ENCODE measurements at places on chromosomes 4 and X. TPM values are rescaled to one million over a fixed set of nuclear protein-coding genes. Genes with fewer than 3 reads are reported as not detected.

PWWP3B gene
- polyA plus RNA-seq = 2.0 TPM

AFF2 gene
- 0.09 TPM for polyA plus RNA-seq

VEGFD gene
- 1.2 TPM for polyA plus RNA-seq

IRS4 gene
- not detected for polyA plus RNA-seq

- DNase-seq = no peak
These were observed 34.7 kb upstream of the LHFPL1 start for GRCh38 chrX:112714357-112714918.

DNA sequence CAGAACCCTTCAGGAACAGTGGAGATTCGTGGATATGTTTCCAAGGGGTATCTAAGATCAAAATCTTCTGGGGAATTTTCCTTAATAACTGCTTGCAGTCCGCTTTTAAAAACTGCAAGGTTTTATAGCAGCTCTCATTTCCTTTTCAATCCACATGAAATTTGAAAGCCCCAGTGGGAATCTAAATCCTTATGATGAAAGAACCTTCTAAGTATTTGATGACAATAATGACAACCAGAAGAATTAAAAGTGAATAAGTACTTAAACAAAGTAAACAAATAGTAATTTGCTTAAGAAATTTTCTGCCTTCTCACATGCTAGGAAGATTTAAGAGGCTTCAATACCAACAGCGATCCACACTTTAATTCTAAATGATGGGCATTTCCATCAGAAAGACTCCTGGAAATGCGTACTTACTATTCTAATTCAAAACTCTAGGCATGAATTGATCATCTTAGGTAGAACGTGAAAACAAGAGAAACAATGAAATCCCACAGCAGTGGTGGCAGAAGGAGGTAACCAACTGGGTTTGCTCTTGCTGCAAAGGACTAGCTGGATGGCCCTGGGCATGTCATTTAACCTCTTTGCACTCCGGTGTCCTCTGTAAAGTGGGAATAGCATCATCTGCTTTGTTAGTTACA is 37.6 kb upstream of the S100G start:
- no peak for DNase-seq

GRCh38 chr4:175910700-175911099 is 98.6 kb upstream of the GPM6A start:
- no peak for DNase-seq

DNA sequence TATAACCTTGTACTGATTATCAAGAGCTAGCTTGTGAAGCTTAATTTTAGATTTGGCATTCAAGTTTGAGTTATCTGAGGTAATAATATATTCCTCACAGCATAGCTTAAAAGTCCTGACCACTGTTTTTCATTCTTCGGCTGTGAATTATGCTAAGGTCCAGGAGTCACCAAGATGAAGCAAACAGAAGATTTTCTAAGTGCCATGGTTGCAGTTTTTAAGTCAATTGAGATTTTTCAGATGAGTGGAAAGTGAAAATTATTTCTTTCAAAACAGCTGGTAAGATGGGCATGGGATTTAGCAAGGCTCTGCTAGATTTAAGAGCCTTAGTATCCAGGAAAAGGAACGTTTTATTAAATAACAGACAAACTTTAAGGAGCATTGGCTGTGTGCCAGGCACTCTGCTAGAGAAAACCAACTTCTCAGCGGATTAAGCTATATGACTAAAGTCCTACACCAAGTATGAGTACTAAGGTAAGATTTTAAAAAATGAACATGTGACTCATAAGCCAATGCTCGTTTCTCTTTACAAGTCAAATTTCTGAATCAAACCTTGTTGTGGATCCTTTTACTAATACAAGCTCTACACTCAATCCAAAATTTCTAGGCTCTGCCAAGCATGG is 149.9 kb upstream of the IL15 start:
- no peak for DNase-seq

DNA sequence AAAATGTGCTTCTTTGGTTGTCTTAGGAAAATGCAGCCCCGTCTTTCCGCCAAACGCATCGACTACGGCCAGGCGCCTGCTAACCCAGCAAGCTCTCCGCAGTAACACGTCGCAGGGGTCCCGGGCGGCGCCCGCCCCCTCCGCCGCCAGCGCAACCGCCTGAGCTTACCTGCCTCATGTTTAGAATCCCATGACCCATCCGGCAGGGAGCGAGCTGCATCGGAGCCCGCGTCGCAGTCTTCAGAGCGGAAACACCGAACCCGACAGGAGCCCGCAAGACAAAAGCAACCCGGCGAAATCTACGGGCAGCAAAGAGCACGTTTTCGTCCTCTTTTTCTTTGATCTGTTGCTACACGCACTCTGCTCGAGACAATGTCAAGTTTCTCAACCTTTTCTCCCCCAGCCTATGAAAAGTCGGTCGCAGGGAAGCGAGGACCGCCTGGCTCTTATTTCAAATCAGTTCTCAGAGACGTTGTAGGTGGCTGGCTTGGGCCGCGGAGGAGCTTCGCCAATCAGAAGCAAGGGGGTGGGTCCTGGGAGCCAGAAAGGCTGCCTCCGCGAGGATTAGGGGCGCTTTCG is at the start of gene MID1:
TSS of gene MID1 (minus strand) at position 465 of the 579 bp plus-strand sequence. CDS start 53,038 bp downstream, outside the sequence.
- DNase-seq = peak; percentile 89

- peak; percentile 78 for DNase-seq
These were observed 112.9 kb upstream of the PJA1 start for GRCh38 chrX:69278031-69278687.

DNA sequence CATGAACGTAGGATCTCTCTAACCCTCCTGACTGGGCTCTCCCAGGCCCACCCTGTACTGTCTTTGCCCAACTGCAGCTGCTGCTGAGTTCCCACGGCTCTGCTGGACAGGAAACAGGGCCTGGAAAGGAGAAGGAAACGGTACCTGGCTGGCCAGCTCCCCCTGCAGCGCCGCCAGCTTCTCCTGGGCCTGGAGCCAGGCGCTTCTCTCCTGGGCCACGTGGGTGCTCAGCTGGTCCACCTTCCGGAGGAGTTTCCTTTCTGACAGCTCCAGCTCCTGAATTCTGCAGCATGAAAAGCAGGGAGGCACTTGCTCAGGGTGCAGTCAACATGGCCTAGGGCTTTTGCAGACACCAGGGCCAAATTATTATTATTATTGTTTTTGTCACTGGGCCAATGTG is 6.5 kb downstream of the C4orf50 start:
- peak; percentile 40 for DNase-seq

- no peak for DNase-seq
These were observed 281.7 kb upstream of the PITX2 start for GRCh38 chr4:110904435-110905065.

DNA sequence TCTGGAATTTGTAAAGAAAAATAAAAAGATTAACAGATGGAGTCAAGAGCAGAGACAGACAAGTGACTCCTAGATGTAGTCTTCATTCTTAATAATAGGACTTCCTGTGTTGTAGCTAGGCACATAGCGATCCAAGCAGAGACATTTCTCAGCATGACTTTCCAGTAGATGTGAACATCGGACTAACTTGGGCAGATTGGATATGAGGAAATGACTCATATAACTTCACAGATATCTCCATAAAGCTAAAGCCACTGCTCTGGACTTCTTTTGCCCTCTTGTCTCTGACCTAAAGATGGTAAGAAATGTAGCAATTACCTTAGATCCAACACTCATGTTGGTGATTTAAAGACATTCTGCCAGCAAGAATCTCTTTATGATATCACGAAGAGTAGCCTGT is 131.7 kb downstream of the EPHA5 start:
- no peak for DNase-seq

All from kidney (tissue), 22 donors.